ENCODE measurements at places on chromosomes 2 and 18.

- DNase-seq, result no peak
Measured at GRCh38 chr2:211138551-211138950, 582.2 kb downstream of the CPS1 start.

- no peak for DNase-seq
Measured at GRCh38 chr2:210356944-210357343, 42.0 kb upstream of the MYL1 start.

GRCh38 chr2:119212139-119212800 lies 11.4 kb upstream of the STEAP3 start:
- peak; percentile 67 for DNase-seq

DNA sequence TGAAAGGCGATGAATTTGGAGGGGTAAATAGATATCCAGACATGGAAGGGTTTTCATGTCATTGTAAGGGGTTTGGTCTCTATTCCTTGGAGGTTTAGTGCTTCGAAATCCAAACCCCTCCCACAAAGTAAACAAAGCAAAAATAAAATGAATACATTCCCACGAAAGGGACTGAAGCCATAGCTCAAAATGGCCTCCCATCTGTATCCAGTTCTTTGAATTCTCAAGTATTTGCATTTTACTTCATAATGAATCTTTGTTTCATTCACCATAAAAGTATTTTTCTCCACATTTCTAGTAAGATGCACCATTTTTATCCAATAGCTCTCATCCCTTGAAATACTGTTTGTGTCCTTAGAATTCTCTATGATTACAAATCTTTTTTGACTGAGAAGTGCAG lies 103.2 kb upstream of the DTNA start:
- DNase-seq, result no peak

DNA sequence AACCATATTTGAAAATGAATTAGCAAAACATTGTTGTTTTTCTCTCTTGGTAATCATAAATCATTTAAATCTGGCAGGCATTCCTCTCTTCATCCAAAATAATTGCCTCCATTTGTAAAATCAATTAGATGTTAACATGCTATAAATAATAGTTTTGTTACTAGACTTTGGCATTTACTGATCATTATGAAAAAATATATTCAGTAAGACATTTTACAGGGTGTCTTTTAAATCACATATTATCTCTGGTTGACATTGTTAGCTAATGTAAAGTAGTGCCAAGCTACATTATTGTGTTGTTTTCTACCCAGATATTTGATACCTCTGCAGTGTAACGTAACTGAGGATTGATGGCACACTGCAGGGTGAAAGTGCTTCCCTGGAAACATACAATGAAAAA lies 31.8 kb upstream of the DLX1 start:
- DNase-seq, result no peak
